ENCODE measurements at places on chromosomes 5 and 9.

DNA sequence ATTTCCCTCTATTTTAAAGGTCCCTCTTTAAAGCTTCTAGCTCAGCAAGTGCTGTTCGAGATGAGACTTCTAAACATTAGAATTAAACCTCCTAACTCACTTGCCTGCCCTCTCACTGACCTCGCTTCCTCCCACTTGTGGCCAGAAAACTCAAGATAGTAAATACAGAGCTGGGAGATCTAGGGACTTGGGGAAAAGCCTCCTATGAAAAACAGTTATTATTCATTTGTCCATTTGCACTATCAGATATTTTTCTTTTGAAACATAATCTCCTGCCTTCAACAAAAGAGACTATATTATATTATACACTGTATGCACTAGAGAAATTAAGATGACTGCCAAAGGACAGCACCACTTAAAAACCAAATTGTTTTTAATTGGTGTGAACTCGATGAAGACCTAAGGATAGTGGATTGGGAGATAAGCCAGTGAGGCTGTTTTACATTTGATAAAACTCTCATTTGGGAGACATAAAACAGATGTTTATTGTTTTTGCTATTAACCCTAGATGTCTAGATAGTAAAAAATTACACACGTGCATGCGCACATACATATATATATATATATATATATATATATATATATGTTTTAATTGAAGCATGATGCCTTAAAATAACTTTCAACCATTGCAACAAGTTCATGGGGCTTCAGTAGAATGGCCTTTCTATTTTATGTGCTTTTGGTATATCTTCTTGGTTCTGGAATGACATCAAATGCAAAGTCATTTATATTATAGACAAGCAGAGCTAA, 229.4 kb downstream of the ADAMTSL1 start:
- DNase-seq, result no peak

DNA sequence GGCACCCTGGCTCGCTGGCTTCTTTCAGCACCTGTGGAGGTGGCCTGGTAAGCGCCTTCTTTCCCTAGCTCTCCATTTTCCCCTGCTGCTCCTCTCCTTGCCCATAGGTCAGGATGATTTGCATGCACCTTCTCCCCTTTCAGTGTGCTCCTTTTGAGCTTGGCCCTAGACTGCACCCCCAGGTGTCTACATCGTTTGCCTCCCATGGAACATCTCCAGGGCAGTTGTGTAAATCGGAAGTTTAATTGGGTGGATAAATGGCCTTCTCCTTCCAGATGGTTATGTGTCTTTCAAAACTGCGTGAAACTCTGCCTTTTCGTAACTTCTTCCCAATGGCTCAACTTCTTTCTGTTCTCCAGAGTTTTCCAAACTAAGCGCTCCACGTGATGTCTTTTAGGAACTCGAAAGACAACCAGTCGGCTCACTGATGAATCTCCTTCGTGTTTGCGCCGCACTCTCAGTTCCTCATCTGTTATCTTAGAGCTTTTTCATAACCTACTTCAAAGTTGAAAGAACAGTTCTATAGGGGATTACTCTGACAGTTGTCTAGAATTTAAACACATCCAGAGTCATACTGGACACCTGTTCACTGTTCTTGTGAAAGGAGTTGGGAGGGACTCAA, 1.7 kb downstream of the ADAMTS19 start:
- no peak for DNase-seq

- no peak for DNase-seq
Measured at GRCh38 chr9:76616780-76617179, 147.5 kb upstream of the PCA3 start.

- no peak for DNase-seq
Measured at GRCh38 chr5:40503439-40503838, 176.3 kb upstream of the PTGER4 start.

GRCh38 chr5:39566891-39567290, 142.1 kb upstream of the DAB2 start:
- no peak for DNase-seq

DNA sequence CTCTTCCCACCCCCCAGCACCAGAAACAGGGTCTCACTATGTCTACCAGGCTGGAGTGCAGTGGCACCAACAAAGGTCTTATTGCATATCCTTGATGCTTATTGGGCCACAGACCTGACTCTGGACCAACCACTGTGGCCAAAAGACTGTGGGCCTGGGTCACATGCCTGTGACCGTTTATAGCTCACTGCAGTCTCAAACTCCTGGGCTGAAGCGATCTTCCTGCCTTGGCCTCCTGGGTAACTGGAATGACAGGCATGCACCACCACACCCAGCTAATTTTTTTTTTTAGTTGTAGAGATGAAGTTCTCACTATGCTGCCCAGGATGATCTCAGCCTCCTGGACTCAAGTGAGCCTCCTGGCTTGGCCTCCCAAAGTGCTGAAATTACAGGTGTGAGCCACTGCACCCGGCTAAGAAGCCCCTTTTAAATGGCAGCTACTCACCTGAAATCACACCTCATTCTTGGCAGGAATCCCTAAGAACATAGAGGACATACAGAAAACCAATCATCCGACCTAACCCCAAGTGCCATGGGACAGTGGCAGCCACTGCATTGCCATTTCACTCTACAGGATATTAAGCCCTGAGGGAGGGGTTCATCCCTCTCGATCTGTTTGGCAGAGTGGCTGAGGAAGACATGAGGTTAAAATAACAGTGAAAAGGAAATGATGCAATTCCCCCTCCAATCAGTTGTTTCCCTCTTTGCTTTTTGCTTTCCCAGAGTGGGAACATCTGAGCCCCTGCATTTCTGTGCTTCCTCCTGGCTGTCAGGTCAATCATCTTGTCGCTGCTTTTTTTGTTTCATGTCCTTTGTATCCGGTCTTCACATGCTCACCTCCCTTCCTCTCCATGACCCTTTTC, 74.6 kb downstream of the LRRC70 start:
- no peak for DNase-seq

GRCh38 chr5:140631831-140632365, 1.1 kb downstream of the CD14 start:
- no peak for DNase-seq

DNA sequence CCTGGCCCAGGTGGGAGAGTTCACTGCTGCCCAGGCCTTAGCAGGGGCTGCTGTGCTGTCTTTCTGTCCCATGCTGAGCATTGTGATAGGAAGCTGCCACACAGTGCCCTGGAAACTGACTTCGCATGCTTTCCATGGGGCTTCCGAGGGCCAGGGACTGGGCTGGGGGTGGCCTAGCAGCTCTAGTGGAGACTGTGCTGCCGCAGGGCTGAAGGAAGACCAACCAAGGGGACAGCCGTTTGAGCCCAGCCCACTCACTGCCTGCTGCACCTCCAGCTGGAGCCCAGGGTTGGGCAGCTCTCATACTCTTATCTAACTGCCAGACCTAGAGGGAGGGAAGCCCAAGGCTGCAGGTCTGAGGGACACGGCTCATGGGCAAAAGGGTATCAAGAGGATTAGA, 79.2 kb downstream of the RGS3 start:
- DNase-seq, result no peak

DNA sequence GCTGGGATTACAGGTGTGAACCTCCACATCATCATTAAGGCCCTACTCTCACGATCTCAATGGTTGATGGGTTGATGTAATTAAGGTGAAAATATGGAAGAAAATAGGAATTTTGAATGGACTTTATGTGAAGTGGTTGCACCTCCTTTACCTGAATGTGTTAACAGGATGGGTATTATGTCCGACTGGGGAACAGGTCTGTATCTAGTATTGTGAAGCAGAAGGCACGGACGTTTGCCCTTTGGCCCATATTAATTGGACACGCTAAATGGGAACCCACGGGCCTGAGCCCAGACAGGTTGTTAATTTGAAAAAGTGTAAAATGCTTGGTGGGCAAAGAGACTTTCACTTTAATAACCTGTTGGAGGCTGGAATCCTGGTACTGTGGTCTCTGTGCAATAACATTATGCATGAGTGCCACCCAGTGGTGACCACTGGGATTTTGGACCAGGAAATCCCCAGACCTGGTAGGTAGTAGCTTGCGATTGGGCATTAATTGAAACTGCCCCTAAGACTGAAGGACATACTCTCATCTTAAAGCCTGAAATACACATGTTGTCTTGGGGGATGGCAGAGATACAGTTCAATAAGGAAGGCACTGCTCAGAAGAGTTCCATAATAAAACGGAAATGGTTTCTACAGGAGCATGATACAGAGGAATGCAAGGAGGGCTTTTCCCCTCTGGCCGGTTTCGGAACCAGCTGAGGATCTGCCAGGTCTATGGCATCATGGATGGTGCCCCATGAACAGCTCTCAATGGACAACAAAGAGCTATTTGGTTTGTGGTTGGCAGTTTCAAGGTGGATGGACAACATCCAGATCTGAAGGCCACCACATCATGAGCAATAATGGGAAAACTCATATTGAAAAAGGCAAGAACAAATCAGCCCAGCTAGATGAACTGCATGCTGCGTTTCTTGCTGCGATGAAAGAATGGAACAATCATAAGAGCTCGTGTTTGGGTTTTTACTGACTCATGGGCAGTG, 26.2 kb upstream of the BICD2 start:
- DNase-seq, result peak; percentile 31

DNA sequence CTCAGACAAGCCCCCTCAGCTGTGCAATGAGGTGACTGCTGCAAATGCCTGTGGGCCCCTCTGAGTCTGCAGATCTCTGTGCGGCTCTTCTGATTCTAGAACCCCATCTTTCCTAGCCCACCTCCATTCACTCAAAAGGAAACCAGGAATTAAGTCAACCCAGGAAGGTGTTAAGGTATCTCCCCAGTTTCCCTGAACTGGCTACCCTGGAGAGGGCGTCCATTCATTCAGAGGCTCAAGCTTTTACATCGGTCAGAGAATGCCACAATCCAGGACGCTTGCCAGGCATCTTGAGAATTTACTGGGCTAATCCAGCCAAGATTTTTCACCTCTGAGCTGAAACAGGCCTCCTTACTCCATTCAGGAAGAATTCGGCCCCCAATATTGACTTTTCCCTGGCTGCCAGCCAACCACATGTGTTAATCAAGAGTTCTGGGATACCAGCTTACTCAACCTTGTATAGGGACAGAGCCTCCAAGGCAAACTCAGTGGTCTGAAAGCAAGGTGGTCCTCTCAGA, 889 bp upstream of the ADAMTS12 start:
- DNase-seq, result peak; percentile 91

DNA sequence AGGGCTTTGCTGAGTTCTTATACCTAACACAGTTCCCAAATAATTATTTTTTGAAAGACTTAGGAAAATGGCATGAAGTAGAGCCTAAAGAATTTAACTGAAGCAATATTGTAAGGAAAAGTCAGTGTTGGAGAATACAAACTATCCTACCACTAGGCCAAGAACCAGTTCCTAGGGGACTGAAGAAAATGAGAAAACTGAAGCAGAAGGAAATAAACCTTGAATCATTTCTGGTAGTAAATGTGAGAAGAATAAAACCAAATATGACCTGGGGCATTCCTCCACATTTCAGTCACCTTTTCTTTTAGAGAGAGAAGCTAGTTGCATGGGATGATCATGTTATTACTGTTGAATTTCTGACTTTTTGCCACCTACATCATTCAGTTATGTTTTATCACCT, 1393.9 kb upstream of the C9orf72 start:
- DNase-seq, result no peak

DNA sequence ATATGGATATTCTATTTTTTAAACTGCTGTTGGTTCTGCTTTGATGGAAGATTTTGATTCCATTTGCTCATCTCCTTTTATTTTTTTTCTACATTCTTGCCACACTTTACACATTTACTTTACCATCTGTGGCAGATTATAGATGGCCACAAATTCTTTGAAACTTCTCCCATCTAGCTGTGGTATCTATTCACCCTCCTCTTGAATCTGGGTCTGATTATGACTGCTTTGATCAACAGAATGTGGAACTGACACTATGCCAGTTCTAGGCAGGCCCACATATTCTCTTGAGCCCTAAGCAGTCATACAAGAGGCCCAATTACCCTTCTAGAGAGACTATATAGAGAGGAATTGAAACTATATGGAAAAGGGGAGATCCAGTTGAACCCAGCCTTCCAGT, 439.0 kb upstream of the PTGER4 start:
- DNase-seq, result no peak

- no peak for DNase-seq
Measured at GRCh38 chr5:179345183-179345432, 153 bp downstream of the ADAMTS2 start.
